ENCODE measurements at places on chromosomes 1 and 21.

DNA sequence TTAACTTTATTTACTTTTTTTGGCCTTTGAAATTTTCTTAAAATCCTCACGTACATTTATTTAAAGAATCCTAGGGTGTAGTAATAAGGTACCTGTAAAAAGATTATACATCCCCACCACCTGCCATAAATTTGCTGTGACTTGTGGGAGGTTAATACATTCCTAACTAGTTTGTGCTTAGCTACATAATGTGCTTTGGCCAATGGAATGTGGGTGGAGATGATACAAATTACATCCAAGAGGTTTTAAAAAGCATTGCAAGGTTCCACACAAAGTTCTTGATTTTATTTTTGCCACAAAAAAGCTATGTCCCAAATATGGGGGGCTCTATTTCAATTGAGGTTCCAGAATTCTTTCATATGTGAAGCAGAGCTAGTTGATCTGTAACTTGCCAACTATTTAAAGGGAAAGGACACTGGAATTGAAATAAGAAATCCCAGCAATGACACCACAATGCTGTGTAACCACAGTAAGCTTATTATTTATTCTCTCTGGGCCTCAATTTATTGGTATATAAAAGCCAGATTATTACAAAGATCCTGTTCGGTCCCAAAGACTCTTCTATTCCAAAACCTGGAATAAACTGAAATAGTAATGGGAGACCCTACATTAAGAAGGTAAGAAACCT lies 15.7 kb downstream of the ASPM start:
- no peak for DNase-seq

- DNase-seq = no peak
Measured at GRCh38 chr21:31374395-31374794, 30.3 kb upstream of the TIAM1 start.

- no peak for DNase-seq
Measured at GRCh38 chr21:17732306-17732705, 86.8 kb downstream of the C21orf91 start.

DNA sequence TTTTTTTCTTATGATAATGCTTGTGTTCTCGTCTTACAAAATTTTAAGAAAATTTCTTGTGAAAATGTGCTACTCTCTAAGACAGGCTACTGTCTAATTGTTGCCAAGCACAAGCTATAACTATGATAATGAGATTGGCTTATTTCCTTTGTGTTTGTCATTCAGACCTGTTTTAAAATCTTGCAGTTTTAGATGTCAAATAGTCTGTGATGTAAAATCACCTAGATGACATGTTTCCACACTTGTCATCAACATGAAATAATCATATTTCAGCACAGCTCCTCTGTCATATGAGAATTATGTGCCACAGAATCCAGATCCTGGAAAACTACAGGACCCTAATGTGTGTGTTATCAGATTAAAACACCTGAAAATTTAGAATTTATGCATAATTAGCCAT lies 539.7 kb downstream of the USP25 start:
- no peak for DNase-seq

- DNase-seq = no peak
Measured at GRCh38 chr1:221636096-221636495, 105.8 kb downstream of the DUSP10 start.

DNA sequence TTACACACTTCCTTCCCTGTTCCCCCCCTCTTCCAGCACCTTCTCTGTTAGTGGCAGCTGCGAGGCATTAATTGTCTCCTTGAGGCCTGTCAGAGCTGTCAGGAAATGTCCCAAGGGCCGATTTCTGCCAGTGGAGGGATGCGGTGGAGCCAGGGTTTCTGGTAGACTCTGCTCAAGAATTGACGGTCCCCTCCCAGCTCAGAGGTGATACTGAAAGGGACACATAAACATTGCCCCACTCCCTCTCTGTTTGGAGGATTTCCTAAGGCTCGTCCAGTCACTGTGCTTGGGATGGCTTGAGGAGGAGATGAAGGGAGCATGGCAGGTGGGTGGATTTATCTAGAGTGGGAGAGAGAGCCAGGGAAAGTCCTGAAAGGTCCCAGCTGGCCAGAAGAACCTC lies 61.4 kb upstream of the CD34 start:
- DNase-seq = no peak

DNA sequence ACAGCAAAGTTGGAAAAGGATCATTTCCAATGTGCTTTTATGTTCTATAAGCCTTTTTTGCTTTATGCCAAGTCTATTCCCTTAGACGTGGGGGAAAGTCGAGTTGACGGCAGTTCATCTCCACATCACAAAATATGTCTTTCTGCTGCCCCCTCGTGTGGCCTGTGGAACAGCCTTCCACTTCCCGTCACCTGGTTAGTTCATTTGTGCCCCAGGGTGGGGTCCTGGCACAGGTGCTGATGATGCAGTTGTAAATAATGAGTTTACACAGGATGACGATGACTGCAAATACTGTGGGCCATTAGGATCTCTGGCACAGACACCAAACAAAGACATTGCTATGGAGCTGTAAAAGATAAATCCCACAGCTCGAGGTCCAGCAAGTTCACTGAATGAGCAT lies 10.0 kb upstream of the OTUD3 start:
- no peak for DNase-seq

- DNase-seq = no peak
Measured at GRCh38 chr21:17440969-17441368, 71.9 kb upstream of the CXADR start.

GRCh38 chr1:113219377-113219776 lies 146.4 kb downstream of the LRIG2 start:
- DNase-seq = no peak

DNA sequence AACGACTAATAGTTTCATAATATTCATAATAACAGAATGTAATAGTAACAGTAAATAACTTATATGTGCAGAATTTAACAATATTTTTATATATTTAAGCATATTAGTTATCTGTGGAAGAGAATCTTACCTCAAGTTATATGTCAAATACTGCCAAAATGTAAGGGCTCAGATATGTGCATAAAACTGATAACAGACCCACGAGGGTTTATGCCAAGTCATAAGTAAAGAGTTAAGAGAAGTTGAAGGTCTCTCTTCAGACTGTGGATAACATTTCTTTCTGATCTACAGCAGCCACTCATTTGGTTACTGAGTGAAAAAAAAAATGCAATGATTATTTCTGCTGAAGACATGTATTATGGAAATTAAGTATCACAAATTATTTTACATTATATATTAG lies 1167.8 kb upstream of the NCAM2 start:
- no peak for DNase-seq

- DNase-seq = peak; percentile 52
Measured at GRCh38 chr1:109931189-109931731, 20.6 kb downstream of the CSF1 start.
